ENCODE measurements at places on chromosomes 13 and 19.
A peak's percentile ranks its signal among the peaks of the same experiment; 100 is the strongest.

DNA sequence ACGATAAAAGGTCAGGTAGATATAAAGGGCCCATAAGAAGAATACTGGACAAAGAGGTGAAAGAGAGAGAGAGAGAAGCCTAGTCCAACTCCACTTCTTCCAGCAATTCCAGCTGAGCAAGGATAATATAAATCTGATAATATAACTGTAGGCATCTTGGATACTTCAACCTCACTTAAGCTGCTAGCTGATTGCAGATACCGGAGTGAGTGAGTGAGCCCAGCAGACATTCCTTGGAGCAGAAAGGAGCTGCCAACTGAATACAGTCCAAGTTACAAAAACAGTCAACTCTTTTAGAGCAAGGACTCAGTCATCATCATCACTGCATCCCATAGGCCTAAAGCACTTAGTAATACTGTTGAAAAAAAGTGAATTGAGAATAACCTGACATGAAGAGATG lies 387.6 kb downstream of the SLITRK6 start:
- DNase-seq, result no peak

DNA sequence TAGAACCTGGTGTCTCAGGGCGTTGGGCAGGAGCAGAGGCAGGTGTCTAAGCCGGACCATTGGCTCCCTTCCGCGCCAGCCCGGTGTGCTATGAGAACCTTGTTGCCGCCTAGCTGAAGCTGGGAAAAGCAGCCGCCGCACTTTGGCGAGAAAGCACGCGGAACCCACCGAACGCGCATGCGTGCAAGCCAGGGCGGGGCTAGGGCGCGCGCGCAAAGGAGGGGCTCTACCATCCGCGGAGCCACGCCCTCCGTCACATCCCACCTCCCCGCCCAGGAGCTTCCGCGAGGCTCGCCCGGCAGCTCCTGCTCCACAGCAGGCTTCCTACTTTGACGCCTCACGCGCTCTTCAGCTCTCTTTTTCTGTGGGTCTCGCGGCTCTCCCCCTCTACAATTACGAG lies 51.3 kb downstream of the WDR87 start:
- DNase-seq, result peak; percentile 1

GRCh38 chr19:3771906-3772455 lies at the start of gene RAX2:
Gene RAX2, minus strand, starts transcription at chr19:3772228. Its CDS starts 486 bp downstream, at chr19:3771742.
- DNase-seq, result no peak

- DNase-seq, result no peak
These were observed 10.2 kb downstream of the UTP14C start for GRCh38 chr13:52034616-52035226.

GRCh38 chr19:9818175-9818733 lies 625 bp downstream of the FBXL12 start:
- no peak for DNase-seq

GRCh38 chr13:99587893-99588606 lies 86.8 kb downstream of the TM9SF2 start:
- DNase-seq, result no peak

GRCh38 chr19:48122421-48122820 lies 11.8 kb upstream of the PLA2G4C start:
- no peak for DNase-seq

- DNase-seq, result no peak
These were observed 5.1 kb upstream of the MZF1 start for GRCh38 chr19:58578012-58578925.

- no peak for DNase-seq
These were observed 59.8 kb downstream of the TRPM4 start for GRCh38 chr19:49217382-49217781.

GRCh38 chr13:24052547-24053518 lies 107.7 kb upstream of the SPATA13 start:
- no peak for DNase-seq
